Left colon (tissue), 2 donors: ENCODE measurements at places on chromosomes 11 and 22. TPM values are rescaled to one million over a fixed set of nuclear protein-coding genes. Genes with fewer than 3 reads are reported as not detected.

DNA sequence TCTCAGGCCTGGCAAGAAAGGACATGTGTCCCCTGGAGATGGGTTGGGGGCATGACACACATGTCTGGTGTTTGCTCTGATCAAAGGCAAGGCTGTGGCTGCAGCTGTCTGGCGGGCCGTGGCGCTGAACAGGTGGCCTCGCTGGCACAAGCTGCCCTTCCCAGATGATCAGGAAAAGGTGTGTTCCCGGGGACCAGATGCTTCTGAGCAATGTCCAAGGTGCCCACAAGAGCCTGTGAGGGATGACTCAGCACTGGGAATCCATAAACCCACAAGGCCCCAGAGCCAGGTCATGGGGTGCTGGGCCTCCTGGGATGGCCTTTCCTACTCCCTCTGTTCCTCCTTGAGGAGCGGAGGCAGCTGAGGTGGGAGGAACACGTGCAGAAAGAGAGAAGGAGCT, 9.7 kb upstream of the LRP5 start:
- DNase-seq: peak; percentile 88

GRCh38 chr22:37010174-37010573, 9.1 kb downstream of the TST start:
- DNase-seq: no peak

DNA sequence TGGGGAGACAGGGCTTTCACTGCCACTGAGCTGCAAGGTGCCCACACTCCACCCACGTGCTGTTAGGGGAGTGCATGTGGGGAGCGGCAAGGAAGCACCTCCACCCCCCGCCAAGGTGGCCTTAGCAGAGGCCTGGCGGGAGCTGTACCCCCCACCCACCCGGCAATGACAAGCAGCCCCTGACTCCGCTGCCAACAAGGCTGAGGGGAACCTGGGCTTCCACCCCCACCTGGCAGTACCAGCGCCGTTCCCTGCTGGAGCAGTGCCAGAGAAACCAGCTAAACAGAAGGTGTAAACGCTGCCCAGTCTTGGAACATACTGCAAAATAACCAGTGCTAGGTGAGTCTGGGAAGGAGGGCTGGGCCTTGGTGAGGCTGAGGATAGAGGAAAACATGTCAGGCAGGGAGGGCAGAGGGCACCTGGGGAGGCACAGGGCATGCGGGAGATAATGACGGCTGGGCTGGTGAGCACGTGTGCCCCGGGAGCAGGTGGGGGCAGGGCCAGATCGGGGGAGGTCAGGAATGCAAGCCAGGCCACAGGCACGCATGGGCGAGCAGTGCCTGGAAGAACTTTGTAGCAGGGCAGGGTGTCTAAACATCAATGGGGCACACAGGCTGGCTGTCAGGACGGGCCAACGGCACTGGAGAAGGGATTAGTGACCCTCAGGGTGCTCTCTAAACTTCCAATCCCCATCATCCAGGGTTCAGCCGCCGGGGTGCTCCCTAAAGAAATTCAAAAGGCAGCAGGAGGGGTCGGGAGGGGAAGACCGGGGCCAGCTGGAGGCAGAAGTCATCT, 6.6 kb downstream of the CERK start:
- peak; percentile 86 for DNase-seq

DNA sequence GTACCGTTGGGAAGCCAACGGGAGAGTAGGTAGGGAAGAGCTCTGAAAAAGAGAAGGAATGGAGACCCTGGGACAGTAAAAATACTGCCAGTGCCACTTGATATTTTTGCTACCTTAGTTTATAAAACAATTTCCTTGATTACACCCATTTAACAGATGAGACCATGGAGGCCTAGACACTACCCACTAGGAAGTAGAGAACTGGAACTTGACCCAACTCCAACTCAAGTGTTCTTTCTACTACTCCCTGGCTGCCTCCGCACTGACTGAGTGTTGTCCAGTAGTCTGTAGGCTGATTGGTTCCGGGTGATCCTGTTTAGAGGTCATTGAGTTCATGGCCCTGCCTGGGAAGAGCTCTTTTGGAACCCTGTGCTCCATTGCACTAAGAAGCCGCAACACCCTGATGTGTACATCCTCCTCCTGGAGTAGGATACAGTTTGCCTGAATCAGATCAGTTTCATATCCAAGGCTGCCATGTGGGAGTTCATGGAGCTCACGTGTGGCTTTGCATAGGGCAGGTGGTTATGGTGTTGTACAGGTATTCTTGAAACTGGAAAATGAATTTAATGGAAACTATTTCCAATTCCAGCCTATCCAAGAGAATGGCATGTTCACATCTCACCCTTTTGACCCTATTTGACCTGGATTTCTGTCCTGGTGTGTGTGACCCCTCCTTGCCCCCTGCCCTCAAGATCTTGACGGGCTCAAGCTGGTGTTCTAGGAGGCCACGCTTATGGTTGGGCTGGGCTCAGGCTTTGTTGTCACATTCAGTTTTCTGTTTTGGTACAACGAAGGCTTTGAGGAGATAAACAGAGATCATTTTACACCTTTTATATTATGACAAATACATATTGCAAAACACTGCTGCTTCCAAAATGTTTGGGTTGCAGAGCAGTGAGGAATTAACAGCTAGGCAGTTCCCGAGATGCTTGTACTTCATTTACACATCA, 102.2 kb upstream of the NNMT start:
- DNase-seq: no peak

- peak; percentile 69 for DNase-seq
Observed at GRCh38 chr11:66002648-66003225, 434 bp downstream of the BANF1 start.

DNA sequence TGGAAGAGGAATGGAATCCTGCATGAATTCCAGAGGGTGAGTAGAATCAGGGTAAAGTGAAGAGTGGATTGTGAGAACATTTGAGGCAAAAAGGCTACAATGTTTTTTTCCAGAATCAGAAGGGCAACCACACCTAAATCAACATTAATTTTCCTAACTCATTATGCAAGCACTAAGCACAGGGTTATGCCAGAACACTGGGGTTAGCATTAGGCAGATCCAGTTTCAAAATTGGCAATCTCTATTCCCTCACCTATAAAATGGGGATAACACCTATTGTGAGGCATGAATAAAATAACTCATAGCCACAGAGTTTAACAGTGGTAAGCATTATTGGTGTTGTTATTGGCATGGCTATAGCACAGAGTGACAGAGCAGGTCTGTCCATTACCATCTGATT, 378.6 kb upstream of the FAT3 start:
- no peak for DNase-seq

DNA sequence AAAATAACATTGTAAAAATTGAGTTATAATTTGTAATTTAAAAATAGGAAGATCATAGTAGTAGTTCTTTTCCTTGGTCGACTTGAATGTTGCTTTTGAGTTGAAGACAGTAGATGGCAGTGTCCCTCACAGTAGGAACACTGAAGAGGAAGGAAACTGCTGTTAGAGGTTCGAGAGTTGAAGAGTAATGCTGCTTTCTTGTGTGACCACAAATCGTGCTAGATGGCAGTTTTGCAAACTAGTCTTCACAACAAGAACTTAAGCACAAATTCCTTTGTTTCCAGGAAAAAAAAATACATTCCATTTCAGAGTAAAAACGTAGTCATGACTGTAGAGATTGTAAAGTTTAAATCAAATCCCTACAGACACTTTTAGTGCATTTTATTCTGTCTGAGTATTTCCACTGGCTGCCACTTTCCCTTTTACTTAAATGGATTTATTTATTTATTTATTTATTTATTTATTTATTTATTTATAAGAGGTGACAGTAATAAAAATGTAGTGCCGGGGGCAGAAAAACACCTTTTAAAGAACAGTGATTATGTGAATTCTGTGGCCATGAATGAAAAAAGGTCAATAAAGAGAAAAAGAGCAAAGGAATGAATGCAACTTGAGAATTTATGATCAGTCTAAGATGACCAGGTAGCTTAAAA, 54.6 kb downstream of the SPECC1L start:
- DNase-seq: no peak

- no peak for DNase-seq
Observed at GRCh38 chr11:117704395-117705100, 92.5 kb downstream of the DSCAML1 start.

Gene SCGB1C1
- not detected for total RNA-seq

Gene IL10RA
- total RNA-seq: 19.0 TPM

Gene MS4A7
- total RNA-seq: 38.3 TPM
